Endothelial cell (in vitro differentiated cells): ENCODE measurements at places on chromosomes 2 and 18.

DNA sequence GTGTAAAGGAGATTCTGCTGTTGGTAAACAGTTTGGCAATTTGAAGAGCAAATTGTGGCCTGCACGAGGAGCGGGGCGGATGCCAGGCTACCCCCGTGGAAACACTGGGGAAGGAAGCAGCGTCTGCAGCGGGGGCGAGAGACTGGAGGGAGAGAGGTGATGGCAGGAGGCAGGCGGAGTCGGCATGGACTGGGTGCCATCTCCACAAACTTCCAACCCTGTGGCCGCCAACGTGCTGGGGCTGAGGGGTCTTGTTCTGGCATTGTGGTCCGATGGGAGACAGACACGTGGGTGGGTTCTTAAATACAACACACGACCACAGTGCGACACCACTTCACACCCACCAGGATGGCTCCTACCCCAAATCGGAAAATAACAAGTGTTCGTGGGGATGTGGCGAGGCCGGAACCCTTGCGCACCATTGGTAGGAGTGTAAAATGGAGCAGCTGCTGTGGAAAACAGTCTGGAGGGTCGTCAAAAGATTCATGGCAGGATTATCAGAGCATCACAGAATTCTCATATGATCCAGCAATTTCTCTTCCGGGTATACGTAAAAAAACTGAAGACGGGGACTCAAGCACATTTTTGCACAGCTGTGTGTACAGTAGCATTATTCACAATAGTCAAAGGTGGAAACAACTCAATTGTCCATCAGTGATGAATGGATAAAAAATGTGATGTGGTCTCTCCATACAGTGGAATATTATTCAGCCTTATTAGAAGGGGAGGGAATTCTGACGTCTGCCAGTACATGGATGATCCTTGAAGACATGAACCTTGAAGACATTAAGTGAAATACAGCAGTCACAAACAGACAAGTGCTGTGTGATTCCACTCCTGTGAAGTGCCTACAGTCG, 82.4 kb upstream of the HPCAL1 start:
- DNase-seq: no peak

DNA sequence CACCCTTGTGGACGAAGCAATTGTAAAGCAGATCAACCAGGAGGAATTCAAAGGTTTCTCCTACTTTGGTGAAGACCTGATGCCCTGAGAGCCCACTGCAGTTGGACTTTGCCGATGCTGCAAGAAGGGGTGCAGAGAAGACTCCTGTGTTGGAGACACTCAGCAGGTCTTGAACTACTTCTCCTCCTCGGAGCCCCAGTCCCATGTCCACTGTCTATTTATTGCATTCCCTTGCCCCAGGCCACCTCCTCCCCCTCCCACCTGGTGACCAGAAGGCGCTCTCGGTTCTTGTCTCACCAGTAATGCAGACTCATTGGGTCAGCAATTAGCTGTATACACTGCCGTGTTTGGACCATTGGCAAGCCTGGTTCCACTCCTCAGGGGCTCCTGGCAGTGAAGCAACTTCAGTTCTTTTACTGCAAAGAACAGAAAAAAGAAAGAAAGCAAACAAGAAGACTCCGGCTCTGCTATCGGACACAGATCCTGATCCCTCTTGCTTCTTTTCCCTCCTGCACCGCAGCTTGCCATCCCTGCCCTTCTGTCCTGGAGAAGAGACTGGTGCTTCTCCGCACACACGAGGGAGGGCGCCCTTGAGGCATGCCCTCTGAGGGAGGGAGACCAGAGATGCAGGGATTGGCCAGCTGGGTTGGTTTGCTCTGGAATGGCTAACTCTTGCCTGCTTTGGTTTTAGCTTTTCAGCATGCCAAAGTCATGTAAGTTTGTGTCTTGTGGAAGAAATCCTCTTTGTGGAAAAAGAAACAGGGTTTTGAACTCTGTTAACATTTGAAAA, 112.2 kb upstream of the EPAS1 start:
- no peak for DNase-seq

DNA sequence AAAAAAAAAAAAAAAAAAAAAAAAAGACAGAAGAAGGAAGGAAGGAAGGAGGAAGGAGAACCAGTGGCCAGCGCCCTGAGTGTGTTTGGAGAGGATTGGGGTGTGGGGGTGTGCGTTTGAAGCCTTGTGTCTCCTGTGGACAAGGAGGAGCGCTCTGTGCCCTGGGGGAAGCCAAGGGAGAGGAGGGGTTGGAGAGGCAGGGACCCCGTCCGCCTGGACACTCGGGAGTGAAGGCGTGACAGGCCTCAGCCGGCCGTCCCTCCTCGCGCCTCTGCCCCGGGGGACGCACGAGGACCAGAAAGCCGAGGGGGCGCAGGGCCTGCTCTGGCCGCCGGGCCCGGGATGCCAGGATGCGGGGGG, 44.9 kb downstream of the SERTAD2 start:
- no peak for DNase-seq

DNA sequence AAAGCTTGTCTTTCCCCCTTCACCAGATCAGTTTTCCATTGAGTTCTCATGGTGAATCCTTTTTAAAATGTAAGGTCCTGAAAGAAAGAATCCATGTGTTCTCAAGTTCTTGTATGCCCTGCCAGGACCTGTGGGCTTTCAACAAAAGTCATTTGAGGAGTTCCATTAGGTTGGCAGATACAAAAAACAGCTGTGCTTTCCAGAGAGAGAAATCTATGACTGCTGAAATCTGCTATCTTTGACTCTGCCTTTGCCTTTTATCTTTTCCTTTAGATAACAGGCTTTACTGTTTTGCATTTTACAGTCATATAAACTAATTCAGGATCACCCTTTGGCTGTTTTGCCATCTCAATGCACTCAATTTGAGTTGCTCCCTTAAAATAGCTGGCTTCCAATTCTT, 59.7 kb downstream of the CXCR4 start:
- no peak for DNase-seq

GRCh38 chr2:167592441-167592840, 655.0 kb downstream of the STK39 start:
- DNase-seq: no peak

DNA sequence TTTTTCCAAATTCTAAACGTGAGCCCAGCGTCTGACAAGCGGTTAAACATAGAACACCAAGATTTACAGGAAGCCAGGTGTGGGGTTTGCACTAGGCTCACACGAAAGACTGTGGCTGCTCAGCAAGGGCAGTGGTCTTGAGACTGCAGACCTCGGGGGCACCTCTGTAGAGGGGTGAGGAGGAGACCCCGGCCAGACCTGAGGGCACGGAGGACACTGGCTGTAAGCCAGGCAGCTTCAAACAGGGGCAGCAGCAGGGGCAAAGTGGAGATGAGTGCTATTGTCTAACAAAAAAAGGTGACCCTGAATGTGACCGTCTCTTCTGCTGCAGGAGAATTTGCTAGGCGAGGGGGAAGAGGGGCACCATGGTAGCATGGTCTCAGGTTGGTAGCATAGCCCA, 140.3 kb downstream of the CYP26B1 start:
- no peak for DNase-seq

DNA sequence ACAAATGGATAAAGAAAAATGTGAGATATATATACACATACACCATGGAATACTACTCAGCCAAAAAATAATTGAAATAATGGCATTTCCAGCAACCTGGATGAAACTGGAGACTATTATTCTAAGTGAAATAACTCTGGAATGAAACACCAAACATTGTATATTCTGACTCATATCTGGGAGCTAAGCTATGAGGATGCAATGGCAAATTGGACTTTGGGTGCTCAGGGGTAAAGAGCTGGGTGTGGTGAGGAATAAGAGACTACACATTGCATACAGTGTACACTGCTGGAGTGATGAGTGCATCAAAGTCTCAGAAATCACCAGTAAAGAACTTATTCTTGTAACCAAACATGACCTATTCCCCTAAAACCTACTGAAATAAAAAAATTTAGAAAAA, 636.0 kb upstream of the LRATD1 start:
- DNase-seq: no peak

- no peak for DNase-seq
Measured at GRCh38 chr2:22209545-22209944, 1085.8 kb downstream of the TDRD15 start.

- DNase-seq: no peak
Measured at GRCh38 chr2:197268786-197269584, 41.6 kb downstream of the ANKRD44 start.

DNA sequence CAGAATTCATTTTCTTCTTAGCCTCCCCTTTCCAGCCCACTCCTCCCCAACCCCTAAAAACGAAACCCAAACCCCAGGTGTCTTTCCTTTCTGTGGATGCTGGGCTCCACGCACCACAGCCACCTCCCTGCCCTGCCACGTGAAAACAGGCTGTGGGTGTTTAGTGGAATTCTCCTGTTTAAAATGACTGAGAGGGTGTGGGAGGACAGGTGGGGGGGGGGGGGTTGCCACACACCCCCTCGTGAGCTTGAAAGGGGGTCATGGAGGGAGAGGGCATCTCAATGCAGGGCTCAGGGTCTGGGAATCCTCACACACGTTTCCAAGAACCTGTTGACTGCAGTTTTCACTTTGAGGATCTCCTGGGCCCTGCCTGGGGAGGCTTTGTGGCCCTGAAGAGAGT, 110.3 kb downstream of the FAM210A start:
- DNase-seq: no peak

GRCh38 chr2:39989888-39990287, 210.8 kb upstream of the THUMPD2 start:
- DNase-seq: no peak

DNA sequence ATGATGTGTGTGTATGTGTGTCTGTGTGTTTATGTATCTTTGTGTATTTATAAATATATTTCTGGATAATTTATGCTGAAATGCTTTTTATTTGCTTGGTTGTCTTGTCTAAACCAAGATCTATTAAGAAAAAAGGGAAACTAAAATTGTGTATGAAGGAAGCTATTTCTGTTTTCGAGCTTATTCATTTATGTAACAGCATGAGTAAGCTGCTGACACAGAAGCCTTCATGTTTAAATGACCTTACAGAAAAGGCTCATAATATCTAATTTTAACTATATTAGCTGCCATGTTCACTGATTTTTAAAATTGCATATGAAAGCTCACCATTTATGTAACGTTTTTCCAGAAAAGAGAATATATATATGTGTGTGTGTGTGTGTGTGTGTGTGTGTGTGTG, 392.8 kb downstream of the PTH2R start:
- DNase-seq: no peak

DNA sequence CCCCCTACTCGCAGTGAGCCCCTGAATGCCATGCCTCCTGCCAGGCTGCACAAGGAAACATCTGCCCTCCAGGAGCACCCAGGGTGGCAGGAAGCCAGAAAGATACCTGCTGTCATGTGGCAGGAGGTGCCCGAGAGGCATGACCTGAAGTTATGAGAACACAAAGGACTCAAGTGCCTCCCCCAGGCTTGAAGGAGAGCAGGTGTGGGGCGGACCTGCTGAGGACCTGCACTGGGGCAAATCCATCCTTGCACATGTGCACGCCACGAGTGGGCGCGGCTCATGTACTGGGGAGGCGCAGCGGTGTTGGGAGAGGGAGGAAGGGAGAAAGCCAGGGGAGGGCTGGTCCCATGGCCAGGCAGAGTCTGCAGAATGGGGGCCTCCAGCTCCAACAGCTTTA, 26.9 kb downstream of the SDC1 start:
- no peak for DNase-seq

DNA sequence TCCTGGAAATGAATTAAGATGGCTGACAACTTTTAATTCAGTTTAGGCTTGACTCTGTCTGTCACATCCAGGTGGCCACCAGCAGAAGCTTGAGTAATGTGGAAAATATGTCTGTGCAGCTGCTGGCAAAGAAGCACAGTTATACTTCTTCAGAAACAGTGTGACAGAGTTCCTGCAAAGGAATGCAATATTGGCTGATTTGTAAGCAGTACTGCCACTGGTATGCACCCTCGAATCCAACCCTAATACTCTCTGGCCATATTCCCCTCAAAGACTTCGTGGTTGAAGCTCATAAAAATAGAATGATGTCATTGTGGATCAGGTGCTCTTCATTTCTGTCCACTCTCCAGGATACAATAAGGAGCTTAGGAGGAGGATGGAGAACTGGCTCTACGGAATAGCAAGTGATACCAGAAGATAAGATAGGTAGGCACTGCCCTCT, 86.2 kb downstream of the METTL8 start:
- no peak for DNase-seq

GRCh38 chr2:29444150-29444549, 328.9 kb downstream of the CLIP4 start:
- no peak for DNase-seq

DNA sequence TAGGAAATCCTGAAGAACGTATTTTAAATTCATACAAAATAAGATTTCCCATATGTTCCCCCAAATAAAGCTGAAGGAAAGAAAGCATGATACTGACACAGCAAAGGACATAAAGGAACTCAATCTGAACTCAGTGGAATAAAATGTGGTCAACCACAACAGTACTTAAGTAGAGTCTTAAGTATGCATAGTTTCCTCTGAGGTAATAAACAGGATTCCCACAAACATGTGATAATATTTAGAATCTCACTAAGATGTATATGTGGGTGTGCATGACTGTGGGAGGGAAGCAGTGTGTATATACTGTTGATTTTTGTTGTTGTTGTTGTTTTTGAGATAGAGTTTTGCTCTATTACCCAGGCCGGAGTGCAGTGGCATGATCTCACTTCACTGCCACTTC, 69.3 kb downstream of the NOL10 start:
- no peak for DNase-seq

DNA sequence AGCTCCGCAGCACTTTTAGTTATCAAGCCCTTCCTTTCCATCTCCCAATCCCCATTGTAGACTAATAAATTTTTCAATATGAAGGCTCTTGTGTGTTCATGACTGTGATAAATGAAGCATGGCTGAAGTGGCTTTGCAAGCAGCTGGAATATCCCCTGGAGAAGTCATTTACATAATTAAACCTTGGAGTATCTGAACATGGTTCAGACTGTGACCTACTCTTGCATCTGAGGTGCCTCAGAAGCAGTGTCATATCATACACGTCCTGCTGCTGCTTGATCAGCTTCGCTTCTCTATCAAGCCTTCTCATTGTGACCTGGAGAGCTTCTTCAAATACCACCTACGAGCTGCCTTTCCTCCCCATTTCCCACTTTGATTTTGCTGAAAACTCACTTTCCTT, 48.4 kb upstream of the ZNF397 start:
- no peak for DNase-seq

DNA sequence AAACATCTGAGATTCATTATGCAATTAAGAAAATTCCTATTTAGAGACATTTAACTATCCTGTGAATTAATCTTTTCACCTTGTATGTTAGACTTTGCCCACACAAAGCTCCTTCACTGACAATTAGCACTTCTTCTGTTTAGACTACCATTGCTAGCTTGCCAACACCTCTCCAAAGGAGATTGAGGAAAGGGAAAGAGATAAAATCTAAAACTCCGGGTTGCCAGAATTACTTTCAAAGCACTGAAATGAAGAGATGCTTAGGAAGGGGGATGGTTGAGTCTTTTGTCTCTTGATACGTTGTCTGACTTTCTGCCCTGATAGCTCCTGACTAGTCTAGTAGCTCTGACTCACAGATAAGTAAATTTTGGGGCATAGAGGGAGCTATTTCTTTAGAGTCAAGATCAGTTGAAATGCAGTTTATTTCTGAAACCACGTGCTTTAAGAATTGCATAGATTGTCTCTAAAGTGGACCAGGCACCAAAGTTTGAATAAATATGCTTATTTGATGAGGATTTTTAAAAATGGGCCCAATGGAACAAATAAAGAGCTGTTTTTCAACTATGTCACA, 74.1 kb upstream of the DSEL start:
- no peak for DNase-seq

GRCh38 chr2:24121066-24121465, 2.1 kb downstream of the PFN4 start:
- DNase-seq: no peak
